ENCODE measurements at places on chromosomes 12 and 14. TPM values are rescaled to one million over a fixed set of nuclear protein-coding genes. Genes with fewer than 3 reads are reported as not detected.

DNA sequence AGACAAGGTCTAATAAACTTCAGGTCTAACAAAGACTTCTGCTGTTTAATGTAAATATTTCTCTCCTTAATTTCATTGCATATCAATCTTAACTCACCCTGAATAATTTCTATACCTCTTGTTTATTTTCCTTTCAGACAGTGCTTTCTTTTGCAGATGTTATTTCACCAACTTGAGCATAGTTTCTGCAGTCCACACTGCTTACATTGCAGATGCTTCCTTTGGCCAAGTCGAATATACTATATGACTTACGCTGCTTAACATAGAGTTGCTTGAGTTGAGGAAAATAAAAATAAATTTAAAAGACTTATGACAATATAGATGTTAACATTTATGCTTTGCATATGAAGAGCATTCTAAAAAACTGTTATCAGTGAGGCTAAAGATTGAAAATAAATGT lies 217.7 kb downstream of the PTPRO start:
- no peaks in the 10 kb centered on the region for H3K4me1 ChIP-seq
- no peak overlapping the region for H3K4me3 ChIP-seq
- H3K27ac ChIP-seq = no peak overlapping the region
- no peak for DNase-seq
- no peaks in the 10 kb centered on the region for H3K36me3 ChIP-seq

DNA sequence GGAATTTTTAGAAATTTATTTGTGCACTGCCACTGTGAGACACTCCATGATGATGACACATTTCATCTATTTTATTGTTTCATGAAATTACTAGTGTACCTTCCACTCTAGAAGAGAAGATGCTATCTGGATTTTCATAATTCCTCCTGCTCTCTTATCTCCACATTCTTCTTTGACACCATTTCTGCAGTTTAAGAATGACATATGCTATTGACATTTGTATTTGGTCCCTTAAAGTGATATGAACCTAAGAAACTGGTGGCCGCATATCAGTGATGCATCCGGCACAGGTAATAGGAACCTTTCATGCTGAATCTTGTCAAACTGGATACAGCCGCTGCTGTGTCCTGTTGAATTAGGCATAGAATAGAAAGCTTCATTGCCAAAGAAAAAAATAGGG lies 696.3 kb downstream of the TMEM121 start:
- no peak overlapping the region for H3K4me3 ChIP-seq
- H3K27ac ChIP-seq = no peak overlapping the region
- no peak for DNase-seq
- no peaks in the 10 kb centered on the region for H3K36me3 ChIP-seq

DNA sequence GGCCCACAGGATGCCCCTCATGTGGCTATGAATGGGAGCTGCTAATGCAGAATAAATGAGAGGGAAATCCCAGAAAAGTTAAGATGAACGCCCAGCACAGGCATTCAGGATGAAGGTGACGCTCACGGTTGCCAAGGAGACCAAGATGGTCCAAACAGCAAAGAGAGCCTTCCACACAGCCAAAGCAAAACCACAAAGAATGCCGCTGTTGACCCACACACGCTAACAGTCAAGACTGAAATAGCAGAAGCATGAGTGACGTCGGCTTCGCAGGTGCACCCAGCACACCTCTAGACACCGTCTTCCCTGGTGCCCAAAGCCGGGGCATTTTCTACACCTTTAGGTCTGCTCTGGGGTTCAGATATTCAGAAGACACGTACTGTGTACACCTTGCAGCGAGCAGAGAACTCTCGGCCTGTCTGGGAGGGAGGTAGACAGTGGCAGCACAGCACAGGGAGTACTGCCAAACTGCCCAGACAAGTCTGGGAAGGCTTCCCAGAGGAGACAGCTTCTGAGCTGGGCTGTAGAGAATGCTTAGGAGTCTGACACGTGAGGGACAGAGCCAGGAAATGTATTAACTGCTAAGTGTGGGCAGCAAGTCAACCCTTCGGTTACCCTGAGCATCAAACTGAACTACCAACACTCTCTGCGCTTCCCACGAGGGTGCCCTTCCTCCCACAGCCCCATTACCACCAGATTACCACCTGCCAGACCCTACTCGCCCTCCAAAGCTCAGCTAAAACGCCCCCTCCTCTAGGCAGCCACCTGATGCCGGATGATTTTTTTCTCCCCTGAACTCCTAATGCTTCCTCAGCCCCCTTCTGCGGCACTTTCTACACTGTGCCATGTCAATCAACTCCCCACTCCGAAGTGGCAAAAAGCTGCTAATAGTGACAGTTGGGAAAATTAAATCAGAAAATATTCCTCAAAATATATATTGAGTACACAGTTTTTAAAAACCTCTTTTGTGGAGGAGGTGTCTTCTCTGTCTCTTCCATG lies 50.1 kb downstream of the CCDC88C start:
- H3K27ac ChIP-seq = no peak overlapping the region
- H3K4me3 ChIP-seq = no peak overlapping the region
- no peaks in the 10 kb centered on the region for H3K4me1 ChIP-seq
- no peak for DNase-seq
- H3K36me3 ChIP-seq = no peaks in the 10 kb centered on the region

- H3K4me3 ChIP-seq = no peak overlapping the region
- DNase-seq = no peak
- H3K27ac ChIP-seq = no peak overlapping the region
- no peaks in the 10 kb centered on the region for H3K4me1 ChIP-seq
- no peaks in the 10 kb centered on the region for H3K36me3 ChIP-seq
These were observed 6.0 kb upstream of the YARS2 start for GRCh38 chr12:32761716-32762115.

- H3K4me3 ChIP-seq = no peak overlapping the region
- no peak overlapping the region for H3K27ac ChIP-seq
- H3K4me1 ChIP-seq = peaks cover 9% of the 10 kb centered on the region
- H3K36me3 ChIP-seq = no peaks in the 10 kb centered on the region
- no peak for DNase-seq
- no peaks in the 10 kb centered on the region for H3K27me3 ChIP-seq
These were observed 1.4 kb upstream of the AQP2 start for GRCh38 chr12:49948866-49949845.

DNA sequence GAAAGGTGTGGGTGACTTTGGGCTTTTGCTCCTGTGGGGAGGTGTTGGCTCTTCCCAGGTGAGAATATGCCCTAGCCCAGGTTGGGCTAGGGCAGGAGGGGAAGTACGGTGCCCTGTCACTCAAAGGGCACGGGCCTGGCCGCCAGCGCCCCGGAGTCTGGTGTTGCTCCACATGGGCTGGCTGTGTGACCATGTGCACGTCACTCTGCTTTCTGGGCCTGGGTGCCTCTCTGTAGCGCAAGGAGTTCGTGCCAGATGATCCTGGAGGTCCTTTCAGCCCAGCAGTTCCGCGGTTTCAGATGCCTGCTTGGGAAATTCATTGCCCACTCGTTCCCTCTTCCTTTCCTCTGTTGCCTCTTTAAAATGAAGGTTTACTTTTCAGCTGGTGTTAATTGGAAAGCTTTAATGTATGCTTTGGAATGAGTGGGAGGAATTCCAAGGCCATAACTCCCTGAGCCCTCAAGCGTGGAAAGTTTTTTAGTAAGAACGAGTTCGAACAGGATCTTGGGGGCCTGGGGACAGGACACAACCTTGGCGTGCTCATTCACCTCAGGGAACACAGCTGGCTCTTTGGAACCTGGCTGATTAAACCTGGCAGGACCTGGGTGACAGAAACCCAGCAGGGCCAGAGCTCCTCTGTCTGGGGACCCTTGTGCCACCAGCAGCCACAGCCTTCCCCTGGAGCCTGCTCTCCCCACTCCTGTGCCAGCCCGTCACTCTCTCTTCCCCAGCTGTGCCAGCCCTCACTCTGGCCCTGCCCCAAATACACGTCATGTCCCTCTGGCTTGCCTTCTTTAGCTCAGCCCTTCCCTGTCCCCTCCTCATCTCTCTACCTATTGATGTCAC lies 42.8 kb downstream of the TSPAN9 start:
- DNase-seq = no peak
- H3K4me3 ChIP-seq = no peak overlapping the region

DNA sequence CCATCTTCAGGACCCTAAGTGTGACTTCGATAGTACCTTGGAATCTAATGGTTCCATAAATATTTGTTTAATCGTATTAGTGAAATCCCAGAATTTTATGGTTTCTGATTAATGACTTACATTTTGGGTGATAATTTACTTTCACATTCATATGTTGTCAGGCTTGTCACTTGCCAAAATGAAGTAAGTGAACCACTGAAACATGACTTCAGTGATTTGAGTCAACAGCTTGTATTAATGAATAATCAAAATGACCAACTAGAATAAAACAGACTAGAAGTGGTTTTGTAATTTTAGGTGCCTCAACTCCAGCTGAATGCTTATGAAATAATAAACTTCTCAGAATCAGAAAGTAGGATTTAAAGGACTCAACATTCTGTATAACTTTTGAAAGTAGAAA lies 517.1 kb downstream of the PRKD1 start:
- no peaks in the 10 kb centered on the region for H3K4me1 ChIP-seq
- H3K4me3 ChIP-seq = no peak overlapping the region
- H3K36me3 ChIP-seq = no peaks in the 10 kb centered on the region
- no peak overlapping the region for H3K27ac ChIP-seq

DNA sequence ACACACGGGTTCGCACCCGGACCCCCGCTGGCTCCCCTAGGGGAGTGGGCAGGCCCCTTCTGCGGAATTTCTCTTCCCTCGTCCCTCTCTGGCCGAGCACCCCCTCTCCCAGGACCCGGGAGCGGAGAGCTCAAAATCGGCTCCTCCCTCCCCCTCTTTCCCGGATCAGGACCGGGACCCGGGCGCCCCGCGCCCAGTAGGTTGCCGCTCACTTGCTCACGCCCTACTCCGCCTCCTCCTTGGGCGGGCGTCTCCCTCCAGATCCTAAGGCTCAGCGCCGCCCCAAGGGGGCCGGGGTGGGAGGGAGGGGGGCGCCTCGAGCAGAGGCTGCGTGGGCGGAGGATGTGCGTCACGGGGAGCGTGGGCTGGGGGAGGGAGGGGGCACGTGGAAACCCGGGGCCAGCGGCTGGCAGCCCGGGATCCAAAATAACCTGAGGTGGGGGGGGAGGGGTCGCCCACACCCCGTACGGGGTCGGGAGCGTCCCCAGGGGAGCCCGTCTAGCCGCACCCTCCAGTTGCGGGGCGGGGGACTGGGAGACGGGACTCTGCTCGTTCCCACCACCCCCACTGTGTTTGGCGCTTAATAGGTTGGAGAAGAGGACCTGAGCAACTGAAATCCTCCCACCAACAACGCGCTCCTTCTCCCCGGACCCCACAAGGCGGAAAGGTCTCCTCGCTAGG lies 1.8 kb upstream of the NAB2 start:
- peak overlapping the region; percentile 97 for H3K27ac ChIP-seq
- peaks cover 12% of the 10 kb centered on the region for H3K36me3 ChIP-seq
- no peaks in the 10 kb centered on the region for H3K27me3 ChIP-seq
- peak overlapping the region; percentile 58 for H3K4me3 ChIP-seq
- H3K4me1 ChIP-seq = no peaks in the 10 kb centered on the region
- peak; percentile 94 for DNase-seq

- H3K27ac ChIP-seq = no peak overlapping the region
- no peak overlapping the region for H3K4me3 ChIP-seq
- H3K36me3 ChIP-seq = no peaks in the 10 kb centered on the region
- DNase-seq = no peak
- peaks cover 20% of the 10 kb centered on the region for H3K4me1 ChIP-seq
These were observed 104.8 kb downstream of the DUSP6 start for GRCh38 chr12:89247541-89247942.

DNA sequence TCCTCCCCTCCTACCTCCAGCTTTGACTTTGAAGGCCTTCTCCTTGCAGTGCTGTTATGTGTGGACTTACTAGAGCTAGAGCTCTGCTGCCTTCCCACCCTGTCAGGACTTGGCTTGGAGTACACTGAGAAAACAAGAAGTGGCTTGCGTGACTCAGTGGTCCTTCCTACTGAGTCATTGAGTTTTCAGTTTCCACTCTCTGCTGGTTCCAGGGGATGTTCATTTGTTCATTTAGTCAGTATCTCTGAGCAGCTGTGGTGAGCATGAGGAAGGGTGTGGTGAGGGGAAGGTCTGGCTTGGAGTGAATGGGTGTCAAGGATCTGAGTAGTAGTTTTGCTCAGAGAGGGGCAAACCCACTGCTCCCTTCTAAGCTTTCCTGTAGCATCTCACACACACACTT lies 17.2 kb upstream of the ELK3 start:
- H3K36me3 ChIP-seq = no peaks in the 10 kb centered on the region
- no peak for DNase-seq
- no peaks in the 10 kb centered on the region for H3K27me3 ChIP-seq
- no peaks in the 10 kb centered on the region for H3K4me1 ChIP-seq
- H3K27ac ChIP-seq = no peak overlapping the region
- no peak overlapping the region for H3K4me3 ChIP-seq

GRCh38 chr12:67477681-67478265 lies 170.8 kb upstream of the DYRK2 start:
- no peak for DNase-seq
- no peak overlapping the region for H3K27ac ChIP-seq
- no peaks in the 10 kb centered on the region for H3K27me3 ChIP-seq
- H3K4me3 ChIP-seq = no peak overlapping the region

DNA sequence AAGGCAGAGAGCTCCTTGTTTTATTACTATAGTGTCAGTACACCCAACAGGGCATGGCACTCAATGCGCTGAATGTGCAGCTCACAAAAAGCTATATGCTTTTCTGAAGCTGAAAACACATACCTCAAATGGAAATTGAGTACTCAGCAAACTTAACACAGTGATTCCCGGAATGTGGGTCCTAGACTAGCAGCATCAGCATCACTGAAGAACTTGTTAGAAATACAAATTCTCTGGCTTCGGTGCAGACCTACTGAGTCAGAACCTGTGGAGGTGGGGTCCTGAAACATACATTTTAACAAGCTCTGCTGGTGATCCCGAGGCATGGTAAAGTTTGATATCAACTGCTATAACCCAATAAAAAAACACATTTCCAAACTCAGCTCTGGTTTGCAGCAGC lies 14.9 kb downstream of the RERG start:
- H3K27ac ChIP-seq = peak overlapping the region; percentile 81
- H3K36me3 ChIP-seq = no peaks in the 10 kb centered on the region
- no peaks in the 10 kb centered on the region for H3K4me1 ChIP-seq
- H3K27me3 ChIP-seq = no peaks in the 10 kb centered on the region
- no peak overlapping the region for H3K4me3 ChIP-seq
- no peak for DNase-seq

- H3K4me1 ChIP-seq = no peaks in the 10 kb centered on the region
- H3K27ac ChIP-seq = no peak overlapping the region
- H3K27me3 ChIP-seq = no peaks in the 10 kb centered on the region
- no peak for DNase-seq
These were observed 37.6 kb downstream of the PLEKHG7 start for GRCh38 chr12:92740411-92740810.

- H3K4me1 ChIP-seq = no peaks in the 10 kb centered on the region
- no peak overlapping the region for H3K4me3 ChIP-seq
- H3K27ac ChIP-seq = peak overlapping the region; percentile 5
- DNase-seq = no peak
- no peaks in the 10 kb centered on the region for H3K27me3 ChIP-seq
These were observed 14.2 kb downstream of the EPYC start for GRCh38 chr12:90990611-90991010.

PYM1 gene
- total RNA-seq = 20.6 TPM

CLEC1B gene
- not detected for total RNA-seq

TMEM229B gene
- total RNA-seq = 1.3 TPM

FLVCR2 gene
- total RNA-seq = 5.5 TPM

TRIM9 gene
- total RNA-seq = 0.44 TPM

IAPP gene
- not detected for total RNA-seq

TMEM52B gene
- total RNA-seq = not detected

MTHFD1 gene
- total RNA-seq = 30.5 TPM
